ENCODE measurements at places on chromosomes 13 and 19.

- peak; percentile 54 for DNase-seq
These were observed 1.7 kb downstream of the ANO8 start for GRCh38 chr19:17332677-17333581.

DNA sequence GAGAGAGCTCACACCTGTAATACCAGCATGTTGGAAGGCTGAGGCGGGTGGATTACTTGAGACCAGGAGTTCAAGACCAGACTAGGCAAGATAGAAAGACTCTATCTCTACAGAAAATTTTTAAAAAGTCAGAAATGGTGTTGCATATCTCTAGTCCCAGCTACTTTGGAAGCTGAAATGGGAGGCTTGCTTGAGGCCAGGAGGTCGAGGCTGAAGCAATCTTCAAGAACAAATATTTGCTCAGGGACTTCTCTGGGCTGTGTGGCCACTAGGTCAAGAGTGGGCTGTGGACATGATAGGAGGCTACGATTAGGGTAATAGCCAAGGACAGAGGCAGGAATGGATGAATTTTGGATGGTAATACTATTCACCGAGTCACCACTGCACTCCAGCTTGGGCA is 135.8 kb upstream of the PEG3 start:
- DNase-seq = no peak

GRCh38 chr13:83831796-83832195 is 50.5 kb downstream of the SLITRK1 start:
- no peak for DNase-seq

- DNase-seq = no peak
These were observed 9.1 kb downstream of the ZNF841 start for GRCh38 chr19:52086481-52086880.

GRCh38 chr13:62320129-62321108 is 904.8 kb upstream of the PCDH20 start:
- peak; percentile 1 for DNase-seq

DNA sequence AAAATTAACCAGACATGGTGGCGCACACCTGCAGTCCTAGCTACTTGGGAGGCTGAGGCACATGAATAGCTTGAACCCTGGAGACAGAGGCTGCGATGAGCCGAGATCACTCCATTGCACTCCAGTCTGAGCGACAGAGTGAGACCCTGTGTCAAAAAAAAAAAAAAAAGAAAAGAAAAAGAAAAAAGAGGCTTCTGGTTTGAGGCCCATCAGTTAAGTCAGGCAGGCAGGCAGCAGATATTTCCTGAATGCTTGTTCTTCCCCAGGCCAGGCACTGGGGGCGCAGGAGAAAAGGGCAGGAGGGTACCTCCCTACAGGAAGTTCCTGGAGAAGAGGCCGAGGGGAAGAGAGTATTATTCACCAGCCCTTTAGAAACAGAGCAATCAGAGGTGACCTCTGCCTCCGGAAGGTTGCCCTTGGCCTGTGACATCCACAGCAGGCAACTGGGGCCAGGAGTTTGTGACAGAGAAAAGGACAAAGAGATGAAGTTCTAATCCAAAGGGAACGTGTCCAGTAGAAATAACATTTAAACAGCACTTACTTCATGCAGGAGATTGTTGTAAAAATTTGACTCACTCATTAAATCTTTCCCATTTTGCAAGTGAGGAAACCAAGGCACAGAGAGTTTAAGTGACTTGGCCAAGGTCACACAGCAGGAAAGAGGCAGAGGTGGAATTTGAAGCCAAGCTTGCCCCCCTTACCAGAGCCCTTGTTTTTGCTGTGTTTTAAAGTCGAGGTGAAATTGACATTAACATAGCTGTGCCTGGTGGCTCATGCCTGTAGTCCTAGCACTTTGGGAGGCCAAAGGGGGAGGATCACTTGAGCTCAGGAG is 4.3 kb upstream of the RLN3 start:
- peak; percentile 80 for DNase-seq

DNA sequence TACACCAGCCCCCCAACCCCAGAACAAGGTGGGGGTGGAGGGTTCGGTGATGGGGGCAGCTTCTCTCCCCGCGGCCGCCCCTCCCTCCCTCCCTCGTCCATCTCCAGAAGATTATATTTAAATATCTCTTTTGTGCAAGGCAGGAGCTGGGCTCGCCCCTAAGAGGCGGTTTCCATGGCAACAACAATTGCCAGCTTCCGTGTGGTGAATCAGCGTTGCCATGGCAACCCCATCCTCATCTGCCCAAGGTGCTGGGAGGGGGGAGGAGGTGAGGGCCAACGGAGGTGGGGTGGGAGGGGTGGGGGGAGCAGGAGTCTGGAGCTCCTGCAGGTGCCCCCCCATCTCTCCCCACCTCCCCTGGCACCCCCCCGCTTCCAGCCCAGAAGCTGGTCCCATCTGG is 46.4 kb downstream of the CELF5 start:
- DNase-seq = peak; percentile 88

GRCh38 chr13:67351909-67352308 is 121.8 kb upstream of the PCDH9 start:
- no peak for DNase-seq

DNA sequence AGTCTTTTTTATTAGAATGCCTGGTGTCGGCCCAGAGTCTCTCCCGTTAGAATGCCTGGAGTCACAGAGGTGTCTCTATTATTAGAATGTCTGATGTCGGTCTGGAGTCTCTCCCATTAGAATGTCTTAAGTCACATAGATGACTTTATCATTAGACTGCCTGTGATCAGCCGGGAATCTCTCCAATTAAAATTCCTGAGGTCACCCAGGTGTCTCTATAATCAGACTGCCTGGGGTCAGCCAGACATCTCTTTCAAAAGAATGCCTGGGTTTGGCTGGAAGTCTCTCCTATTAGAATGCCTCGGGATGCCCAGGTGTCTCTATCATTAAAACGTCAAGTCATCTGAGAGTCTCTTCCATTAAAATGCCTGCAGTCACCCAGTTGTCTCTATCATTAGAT is 1493.9 kb downstream of the UQCRFS1 start:
- DNase-seq = no peak

DNA sequence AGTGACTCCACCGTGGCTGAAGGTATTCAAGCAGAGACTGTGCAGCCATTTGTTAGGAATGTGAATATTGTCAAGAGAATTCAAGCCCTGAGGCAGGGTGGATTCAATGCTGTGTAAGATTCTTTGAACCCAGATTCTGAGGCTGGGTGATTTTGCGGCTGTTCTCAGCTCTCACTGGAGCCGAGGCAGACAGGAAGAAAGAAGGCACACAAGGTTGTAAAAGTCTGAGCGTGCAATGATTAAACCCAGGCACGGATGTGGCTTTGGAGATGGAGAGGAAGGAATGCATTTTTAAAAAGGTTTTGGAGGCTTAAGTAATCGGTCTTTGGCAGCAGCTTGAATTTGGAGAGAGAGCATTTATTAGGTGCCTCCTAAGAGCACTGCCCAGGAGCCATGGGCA is 187.9 kb downstream of the KATNAL1 start:
- peak; percentile 72 for DNase-seq

DNA sequence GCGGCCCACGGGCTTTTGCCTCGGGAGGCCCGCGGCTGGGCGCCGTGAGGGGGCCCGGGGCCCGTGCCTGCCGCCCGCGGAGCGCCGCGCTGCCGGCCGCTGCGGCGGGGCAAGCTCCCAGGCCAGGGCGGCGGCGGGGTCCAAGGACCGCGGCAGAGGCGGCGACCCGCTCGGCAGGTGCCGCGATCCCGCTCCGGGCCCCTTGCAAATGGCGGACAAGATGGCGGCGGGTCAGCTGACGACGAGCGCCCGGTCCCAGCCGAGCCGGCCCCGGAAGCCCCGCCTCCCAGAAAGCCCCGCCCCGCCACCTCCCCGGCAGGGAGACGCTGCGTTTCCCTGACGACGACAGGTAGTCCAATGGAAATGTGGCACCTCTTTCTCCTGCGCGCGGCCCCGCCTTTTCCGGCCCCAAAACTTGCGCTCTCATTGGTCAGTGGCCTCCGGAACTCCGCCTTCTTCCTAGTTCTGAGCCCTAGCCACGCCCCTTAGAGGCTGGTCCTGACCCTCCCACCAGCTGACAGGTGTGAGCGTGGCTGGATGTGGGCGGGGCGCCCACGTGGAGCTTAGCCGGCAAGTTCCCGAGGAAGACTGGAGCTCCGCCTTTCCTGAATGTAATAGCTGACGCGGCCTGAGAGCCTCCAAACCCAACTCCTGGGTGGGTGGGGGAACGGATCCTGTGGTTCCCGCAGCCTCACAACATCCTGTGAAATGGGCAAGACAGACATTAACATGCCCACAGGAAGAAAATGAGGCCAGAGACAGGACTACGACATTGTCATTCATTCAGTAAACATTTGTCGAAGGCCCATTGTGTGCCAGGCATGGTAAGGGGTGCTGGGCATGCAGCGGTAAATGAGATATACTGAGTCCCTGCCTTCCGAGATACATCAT is at the start of gene AP3D1:
Gene AP3D1 (minus strand): TSS at position 228 of the 891 bp plus-strand sequence. CDS start 232 bp downstream, outside the sequence.
- DNase-seq = peak; percentile 100

DNA sequence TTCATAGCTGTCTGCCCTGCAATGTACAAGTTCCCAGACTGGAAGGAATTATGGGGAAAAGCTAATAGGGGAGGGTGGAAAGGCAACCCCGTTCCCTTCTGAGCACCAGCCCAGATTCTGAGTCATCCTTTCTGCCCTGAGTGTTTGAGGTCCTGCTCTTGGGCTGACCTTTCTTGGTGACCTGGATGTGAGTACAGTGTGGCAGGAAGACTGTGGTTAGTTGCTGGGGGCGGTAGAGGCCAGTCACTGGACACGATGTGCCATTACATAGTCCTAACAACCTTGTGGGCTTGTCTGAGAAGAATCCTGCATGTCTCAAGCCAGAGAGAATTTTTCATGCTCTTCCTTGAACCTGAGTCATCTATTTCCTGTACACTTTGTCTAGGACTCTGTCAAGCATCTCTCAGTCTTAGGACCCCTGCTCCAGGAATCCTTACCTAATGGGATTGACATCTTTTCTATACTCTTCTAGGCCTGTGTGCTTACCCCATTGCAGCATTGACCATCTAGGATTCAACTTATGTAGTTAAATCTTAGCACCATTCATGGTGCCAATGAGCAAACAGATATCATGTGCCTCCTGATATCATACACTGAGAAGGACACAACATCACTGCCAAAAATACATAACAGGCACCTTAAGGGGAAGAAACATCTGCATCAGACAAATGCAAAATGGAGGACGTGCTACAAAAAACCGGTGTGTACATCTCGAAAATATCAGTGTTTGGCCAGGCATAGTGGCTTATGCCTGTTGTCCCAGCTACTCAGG is 8.1 kb upstream of the ANGPTL4 start:
- peak; percentile 85 for DNase-seq

DNA sequence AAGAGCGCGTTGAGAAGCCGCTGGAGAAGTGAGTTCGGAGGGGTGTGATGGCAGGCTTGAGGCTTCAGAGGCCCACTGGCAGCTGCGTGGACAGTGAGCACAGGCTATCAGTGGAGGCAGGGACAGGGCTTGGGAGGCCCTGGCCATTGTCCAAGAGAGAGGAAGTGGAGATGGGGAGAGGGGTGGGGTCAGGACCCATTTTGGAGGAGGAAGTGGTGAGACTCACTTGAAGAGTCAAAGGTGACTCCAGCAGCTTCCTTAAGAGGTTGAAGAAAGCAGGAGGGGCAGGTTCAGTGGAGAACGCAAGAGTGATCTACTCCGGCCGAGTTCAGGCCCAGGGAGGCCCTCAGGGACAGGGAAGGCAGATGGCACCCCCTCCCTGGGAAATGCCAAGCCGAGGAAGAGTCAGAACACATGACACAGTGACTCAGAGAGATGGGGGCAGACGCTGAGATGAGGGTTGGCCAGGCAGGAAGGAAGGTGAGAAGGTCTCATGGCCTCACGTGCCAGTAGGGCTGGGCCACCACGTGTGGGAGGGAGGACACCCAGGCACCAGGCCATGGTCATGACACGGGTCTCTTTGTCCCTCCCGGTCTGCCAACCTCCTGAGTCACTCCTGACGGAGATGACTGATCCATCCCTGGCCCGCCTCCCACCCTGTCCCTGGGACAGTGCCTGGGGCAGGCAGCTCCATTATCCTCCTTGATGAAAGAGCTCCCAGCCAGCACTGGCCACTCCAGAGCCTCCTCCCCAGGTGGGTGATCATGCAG is 10.1 kb upstream of the CD22 start:
- DNase-seq = peak; percentile 92

DNA sequence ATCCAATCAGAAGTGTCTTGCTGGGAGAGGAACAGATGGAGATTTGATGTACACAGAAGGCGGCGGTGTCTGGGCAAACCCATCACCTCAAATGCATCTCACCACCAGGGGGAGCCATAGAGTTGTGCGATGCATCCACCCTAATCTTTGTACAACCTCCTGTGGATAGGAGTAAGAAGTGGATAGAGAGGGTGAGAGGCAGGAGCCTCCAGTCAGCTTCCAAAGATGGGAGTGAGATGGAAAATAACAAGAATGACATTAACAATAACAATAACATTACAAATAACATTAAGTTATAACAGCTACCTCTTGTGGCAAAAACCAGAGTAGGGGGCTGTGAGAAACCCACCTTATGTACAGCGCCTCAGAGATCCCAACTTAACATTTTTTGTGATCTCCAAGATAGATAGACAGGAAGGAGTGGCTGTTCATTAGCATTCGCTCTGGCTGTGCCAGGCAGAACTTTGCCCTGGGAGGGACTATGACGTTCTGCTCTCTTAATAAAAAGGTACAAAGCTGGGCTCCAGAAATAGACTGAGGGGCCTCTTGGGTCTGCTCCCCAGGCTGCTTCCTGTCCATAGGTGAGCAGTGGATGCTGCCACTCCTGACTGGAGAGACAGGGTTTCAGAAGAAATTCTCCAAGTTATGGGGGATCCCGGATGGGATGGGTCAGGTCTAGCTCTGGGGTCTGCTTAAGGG is 5.2 kb upstream of the CEACAM18 start:
- peak; percentile 73 for DNase-seq

DNA sequence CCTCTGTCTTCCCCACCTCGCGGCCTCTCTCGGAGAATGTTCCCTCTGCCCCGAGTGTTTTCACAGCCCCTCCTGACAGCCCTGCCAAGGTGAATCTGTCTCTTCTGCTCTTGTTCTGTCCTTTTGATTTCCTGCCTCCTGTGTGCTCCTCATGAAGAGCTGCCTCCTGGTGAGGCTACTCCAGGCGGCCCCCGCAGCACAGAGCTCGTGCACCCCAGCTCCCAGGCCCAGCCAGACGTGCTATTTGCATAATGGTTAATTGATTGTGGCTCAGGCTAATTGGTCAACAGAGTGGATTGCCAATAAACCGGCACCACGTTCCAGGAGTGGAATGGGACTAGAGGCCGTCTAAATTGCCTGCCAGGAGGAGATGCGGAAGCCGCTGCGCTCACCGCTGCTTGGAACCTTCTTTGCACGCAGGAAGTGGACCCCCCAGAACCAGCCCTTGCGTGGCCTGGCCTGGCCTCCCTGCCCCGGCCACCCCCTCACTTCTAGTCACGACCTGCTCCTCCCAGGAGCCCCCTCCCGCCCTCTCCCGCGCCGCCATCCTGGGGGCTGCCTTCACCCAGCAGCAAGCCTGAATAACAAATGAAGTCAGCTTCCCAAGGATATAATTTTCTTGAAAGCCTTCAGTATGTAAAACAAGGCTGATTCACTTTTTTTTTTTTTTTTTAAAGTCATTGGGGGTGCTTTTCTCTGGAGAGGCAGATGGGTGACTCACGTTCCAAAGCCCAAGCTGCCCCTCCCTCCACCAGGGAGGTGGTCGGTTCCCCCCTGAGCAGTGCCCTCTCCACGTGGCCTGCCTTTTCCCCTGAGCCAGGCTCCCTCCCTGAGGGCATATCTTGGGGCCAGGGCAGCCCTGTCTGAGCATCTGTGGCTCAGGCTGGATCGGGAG is 144.0 kb downstream of the KDM4B start:
- DNase-seq = peak; percentile 63

- DNase-seq = no peak
These were observed 1437.6 kb downstream of the UQCRFS1 start for GRCh38 chr19:27775395-27775794.

GRCh38 chr13:77779552-77780272 is 82.2 kb downstream of the SLAIN1 start:
- DNase-seq = peak; percentile 31

- peak; percentile 59 for DNase-seq
These were observed 5.0 kb downstream of the MVB12A start for GRCh38 chr19:17424743-17425365.

All from Daoy (cell line).